ENCODE measurements at places on chromosomes 16 and 17.

DNA sequence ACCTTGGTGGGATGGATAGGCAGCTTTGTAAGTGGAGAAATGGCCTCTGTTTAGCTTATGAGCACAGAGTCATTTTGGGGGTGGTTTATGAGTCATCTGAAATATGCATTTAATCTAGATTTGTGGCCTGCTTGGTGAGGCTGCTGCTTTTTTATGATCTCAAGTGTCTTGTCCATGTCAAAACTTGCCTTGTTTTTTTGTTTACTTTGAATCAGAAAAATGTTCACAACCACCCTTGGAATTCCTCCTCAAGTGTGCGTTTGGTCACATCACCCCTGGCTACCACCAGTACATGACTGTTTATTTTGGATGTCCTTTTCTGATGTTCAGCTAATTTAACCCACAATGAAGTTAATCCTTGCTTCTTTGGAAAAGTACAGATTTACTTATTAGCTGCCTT, 64.6 kb downstream of the FTO start:
- DNase-seq = no peak

DNA sequence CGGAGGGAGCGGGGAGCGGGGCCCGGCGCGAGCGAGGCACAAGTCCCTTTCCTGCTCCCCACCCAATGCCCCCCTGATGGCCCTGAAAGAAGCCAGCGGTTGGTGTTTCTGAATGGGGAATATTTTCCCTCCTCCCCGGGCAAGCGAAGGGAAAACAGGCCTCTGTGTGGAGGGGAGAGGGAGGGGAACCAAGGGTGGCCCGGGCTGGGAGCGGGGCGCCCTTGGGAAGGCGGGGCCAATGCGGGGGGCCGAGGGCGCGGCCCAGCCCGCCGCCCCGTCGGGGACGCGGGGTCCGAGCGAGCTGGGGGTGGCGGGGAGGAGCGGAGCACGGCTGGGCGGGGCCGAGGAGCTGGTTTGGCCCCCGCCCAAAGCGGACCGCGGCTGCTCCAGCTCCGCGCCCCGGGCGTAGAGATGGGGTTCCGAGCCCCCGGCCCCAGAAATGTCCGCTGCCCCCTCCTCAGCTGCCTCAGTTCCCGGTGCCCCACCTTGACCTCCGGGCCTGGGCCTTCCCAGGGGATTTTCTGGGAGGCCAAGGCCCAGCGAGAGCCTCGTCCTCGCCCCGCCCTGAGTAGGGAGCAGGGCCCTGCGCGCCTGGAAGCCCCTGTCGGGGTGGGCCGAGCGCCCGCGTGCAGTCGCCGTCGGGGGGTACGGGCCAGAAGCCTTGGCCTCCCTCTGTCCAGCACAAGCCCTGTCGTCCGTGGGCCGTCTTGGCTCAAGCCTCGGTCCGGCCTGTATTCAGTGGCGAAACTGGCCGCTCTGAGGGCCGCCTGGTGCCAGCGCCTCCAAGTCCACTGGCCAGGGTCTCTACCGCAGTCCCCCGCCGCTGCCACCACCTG, 3.9 kb upstream of the HEXIM1 start:
- DNase-seq = peak; percentile 29

GRCh38 chr17:61179380-61179806, 220.2 kb upstream of the TBX2 start:
- no peak for DNase-seq

DNA sequence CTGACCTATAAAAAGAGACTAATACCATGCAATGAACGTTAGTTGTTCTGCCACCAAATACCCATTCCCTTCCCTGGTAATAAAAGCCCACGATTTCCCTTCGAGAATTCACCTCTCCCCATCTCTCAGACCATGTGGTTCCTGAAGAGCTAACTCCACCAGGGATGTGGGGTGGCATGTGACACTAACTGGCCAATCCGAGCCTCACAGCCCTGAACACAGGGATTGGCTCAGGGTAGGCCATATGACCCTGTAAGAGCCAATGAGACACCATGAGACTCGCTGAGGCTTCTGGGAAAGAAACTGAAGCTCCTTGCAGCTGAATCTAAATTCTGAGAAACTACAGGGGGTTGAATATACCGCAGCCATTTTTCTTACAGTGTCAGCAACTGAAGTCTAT, 21.1 kb downstream of the HELZ start:
- no peak for DNase-seq

DNA sequence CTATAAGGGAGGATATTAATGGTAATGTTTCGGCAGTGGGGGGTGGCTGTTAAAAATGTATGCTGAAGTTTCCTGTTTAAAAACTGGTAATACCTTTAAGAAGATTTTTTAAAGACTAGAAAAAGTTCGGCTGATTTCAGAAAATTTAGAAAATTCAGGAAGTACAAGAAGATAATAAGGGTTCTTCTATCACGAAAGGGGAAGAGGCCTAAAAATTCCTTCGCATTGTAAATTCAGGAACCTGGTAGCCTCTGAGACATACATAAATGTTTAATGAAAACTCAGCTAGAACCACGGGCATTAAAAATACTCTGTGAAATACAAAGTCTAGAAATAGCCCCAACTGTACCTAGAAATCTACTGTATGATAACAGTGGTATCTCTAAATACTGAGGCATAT, 181.2 kb downstream of the PARN start:
- DNase-seq = no peak

DNA sequence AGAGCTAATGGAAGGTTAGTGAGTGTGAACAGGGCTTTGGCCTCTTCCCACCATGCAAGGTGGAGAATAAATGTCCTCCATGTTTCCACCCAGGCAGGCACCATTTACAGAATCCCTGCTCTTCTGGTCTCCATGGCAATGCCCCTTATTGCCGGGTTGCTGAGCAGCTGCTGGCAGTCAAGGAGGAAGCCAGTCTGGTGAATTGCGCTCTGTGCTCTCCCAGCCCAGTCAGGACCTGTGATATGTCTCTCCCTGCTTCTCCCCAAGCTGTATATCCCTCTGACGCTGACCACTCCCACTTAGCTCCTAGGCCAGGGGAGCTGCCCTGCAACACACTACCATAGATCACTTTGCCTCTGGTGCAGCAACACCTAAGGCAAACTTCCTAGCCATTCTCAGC, 402.1 kb upstream of the ERCC4 start:
- DNase-seq = no peak

DNA sequence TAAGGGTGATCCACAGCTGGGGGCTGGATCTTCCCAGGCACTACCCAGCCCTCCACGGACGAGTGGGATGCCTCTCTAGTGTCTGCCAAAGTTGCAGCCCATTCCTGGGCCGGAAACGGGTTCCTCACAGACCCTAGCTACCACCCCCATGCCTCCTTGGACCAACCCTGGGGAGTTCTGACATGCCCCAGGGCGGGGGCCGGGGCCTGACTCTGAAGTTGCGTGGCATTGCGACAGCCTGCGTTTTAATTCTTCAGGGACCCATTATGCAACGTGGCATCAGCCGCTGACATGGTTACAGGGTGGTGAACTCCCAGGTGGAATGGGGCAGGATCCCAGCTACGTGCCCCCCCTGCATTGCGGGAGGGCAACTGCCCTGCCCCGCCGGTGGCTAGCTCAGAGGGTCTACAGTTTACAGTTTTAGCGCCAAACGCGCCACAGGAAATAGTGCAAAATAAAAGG, 2.7 kb downstream of the CBX4 start:
- DNase-seq = no peak

GRCh38 chr16:77937473-77938149, 84.7 kb upstream of the CLEC3A start:
- no peak for DNase-seq

All from stimulated activated naive CD8-positive, alpha-beta T cell treated with anti-CD3 and anti-CD28 coated beads, Interleukin-15, amount 100 ng/mL, for 72 hours (primary cell).